HT1080 (cell line): ENCODE measurements at places on chromosomes 3 and 15. TPM values are rescaled to one million over a fixed set of nuclear protein-coding genes. Genes with fewer than 3 reads are reported as not detected.
A peak's percentile ranks its signal among the peaks of the same experiment; 100 is the strongest.

RPSA gene
- 2,701 and 2,964 TPM in 2 replicates for total RNA-seq

GRCh38 chr15:30859091-30859874, 44.4 kb upstream of the FAN1 start:
- DNase-seq = peak; percentile 18

DAZL gene
- 0.07 TPM in 1 of 2 replicates, not detected in the other for total RNA-seq

GRCh38 chr3:76203578-76203977, 418.2 kb upstream of the ZNF717 start:
- DNase-seq = peak; percentile 4
